Amygdala (tissue), 56 donors: ENCODE measurements at places on chromosomes 3 and 15.

DNA sequence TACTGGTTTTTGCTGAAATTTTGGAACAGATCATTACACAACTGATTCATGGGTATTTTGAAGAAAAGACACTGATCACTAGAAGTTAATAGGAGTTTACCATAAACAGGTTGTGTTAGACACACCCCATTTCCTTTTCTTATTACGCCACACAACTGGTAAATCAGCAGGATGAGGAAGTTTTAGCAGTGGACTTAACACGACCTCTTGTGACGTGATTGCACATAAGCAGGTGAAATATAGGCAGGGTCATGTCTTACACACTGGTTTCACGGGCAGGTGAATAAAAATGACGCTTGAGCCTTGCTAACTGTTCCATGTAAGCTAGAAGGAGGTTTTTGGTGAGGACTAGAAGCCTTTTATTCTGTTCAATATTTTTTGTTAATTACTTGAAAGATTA is 27.1 kb upstream of the TPRG1 start:
- DNase-seq: no peak

- no peak for DNase-seq
Measured at GRCh38 chr3:60979461-60980341, 271.6 kb downstream of the FHIT start.

- DNase-seq: no peak
Measured at GRCh38 chr3:23442598-23443383, 239.7 kb downstream of the UBE2E2 start.

DNA sequence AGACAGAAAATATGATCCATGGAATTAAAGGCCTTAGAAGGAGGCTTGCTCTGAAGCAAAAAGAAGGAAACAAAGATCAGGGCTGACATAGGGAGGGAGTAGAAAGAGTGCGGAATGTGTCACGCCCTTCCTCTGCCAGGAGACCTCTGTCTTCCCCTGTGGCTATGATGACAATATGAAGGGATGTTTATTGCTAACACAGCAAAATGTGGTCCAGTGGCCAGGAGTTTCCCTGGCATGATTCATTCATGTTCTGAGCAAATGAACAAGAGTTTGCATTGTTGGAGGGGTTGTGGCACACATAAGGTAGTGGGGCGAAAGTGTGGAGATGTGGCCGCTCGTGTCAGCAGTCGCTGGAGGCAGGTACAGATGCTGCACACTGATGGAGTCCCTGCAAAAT is 169.4 kb downstream of the SHQ1 start:
- DNase-seq: no peak

- no peak for DNase-seq
Measured at GRCh38 chr15:54026891-54027290, 48.6 kb downstream of the UNC13C start.

- DNase-seq: no peak
Measured at GRCh38 chr15:31283043-31283442, 43.6 kb upstream of the KLF13 start.

GRCh38 chr3:3851621-3852323 is 52.5 kb downstream of the LRRN1 start:
- DNase-seq: no peak

DNA sequence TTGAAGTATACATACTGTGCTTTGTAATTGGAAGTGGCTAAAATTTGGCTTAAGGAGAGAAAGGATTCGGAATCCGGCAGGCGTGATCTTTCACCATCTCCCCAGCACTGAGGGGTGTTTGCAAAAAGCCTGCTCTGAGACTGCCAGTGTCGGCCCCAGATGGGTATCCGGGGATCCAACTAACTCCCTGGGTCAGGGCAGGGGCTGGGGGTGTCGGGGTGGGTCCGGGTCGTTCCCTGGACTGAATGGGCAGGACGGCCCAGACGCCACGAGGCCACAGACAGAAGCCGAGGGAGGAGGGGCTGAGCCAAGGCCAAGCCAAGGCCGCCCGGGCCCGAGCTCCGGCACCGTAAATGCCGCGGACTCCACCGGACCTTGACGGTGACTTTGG is 349 bp downstream of the PPIB start:
- DNase-seq: no peak
